ENCODE measurements at places on chromosomes 13 and 19.
A peak's percentile ranks its signal among the peaks of the same experiment; 100 is the strongest.

DNA sequence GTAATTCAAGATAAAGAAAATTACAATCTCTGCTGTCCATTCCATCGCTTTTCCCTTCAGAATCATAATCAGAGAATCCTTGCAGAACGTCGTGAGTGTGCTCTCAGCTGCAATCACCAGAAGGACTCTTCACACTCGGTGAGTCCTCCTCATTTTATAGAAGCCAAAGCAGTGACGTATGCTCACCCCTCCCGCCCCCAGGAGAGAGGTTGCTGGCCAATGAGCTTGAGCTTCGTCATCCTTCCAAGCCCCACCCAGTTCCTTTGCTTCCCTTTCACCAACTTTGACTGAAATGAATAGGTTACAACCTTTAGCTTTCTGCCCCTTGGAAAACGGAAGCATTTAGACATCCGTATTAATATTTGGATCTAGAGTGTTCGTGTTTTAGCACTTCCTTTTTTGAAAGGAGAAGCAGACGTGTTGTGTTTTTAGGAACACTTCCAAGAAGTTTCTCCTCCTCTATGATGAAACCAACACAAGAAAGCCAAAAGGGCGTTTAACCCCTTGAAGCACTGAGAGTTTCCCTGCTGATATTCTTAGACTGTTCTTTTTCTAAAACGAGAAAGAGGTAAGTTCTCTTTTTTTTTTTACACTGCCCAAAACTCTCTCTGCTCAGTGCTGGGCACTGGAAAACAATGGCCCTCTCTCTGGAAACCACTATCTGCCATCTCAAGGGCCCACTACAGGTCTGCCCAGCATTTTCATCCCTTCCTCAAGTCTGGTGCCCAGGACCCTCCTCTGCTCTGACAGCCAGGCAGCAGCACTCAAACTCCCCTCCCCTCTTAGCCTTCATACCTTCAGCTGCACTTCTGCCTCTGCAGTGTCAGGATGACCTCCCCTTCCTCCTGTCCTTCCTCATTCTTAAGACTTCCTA, 44.3 kb upstream of the CEACAM21 start:
- DNase-seq: peak; percentile 76

- DNase-seq: no peak
Observed at GRCh38 chr19:12543855-12544254, 7.4 kb downstream of the ZNF564 start.

GRCh38 chr13:23087880-23088279, 92.9 kb upstream of the SGCG start:
- DNase-seq: no peak

DNA sequence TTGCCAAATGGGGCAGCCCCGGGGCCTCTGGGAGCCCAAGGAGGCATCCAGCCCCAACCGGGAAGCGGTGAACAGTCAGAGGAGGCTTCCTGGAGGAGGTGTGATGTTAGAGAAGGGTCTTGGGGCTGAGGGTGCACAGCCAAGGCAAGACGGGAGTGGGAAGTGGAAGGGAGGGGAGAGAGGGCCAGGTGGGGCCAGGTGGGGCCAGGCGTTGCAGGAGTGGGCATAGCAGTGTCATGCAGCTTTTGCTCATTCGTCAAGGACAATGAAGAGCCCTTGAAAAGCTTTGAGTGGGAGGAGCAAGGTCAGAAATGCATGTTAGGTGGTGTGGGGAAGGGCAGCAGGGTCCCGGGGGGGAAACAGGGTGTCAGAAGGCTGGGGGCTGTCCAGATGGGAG, 1.8 kb downstream of the FBN3 start:
- no peak for DNase-seq

DNA sequence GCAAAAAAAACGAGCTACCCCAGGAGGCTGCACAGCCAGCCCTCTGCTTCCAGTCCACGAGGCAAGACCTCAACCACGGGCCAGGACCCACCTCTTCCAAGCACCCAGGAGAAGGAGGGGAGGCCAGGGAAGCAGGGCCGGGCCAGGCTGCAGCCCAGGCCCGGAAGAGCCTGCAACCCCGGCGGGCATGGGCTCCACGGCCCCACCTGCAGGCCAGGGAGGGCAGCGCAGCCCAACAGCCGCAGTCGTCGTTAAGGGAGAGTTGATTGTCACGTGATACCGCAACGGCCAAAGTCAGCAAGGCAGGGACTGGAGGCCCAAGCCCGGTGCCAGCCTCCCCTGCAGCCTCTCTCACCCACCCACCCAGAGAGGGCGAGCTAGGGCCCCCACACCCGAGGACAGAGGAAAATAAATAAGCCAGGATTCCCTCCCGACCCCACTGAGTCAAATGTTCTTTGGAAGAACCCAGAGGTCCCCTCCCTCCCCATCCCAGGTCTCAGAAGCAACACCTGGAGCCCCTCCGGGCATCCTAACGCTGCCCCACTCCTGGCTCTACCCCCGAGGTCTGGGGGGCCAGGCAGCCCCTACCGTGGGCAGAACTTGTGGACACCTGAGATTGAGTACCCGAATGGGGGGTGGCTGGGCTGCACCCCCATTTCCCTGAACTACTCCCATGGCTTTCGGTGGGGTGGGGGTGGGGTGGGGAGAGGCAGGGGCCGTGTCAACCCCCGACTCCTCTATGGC, 5.2 kb upstream of the REXO1 start:
- DNase-seq: peak; percentile 47

DNA sequence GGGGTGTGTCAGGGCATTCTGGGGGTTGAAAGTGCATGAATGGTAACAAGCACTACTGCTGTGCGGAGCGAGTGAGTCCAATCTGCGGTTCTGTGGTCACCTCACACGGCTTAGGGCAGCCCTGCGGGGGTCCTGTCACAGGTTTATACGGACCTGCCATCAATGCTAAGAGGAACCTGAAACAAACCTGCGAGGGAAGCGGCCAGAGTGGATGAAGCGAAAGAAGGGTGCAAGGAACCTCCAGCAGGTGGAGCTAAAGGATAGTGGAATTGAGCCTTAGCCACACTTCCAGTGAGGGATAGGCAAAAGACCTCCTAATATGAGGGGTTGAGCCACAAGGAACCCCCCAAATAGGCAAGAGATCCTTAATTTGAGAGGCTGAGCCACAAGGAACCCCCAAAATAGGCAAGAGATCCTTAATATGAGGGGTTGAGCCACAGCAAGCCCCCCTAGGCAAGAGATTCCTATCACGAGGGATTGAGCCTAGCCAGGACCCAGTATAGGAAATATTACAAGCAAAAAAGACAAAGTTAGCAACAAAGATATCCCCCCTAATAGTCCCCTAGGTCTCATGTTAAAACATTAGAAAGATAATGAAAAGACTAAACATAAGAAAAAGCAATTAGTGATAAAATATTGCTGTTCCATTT, 6.3 kb upstream of the ZNF69 start:
- peak; percentile 29 for DNase-seq

DNA sequence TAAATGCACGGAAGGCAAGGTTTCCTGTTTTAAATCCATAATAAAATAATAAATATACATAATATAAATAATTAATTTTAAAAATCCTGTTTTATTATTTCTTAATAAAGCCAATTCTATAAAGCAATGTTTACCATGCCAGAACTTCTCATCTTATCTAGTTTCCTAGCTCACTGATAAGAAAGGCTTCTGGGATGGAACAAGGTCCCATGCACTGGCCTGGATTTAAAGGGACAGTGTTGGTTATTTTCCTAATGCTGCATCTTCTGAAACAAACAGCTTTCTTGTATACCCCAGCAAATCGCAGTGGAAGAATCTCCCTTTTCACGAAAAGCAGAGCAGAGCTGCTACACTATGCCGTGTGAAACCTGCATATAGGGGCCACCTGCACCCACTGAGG, 68.8 kb downstream of the LNX2 start:
- DNase-seq: no peak

DNA sequence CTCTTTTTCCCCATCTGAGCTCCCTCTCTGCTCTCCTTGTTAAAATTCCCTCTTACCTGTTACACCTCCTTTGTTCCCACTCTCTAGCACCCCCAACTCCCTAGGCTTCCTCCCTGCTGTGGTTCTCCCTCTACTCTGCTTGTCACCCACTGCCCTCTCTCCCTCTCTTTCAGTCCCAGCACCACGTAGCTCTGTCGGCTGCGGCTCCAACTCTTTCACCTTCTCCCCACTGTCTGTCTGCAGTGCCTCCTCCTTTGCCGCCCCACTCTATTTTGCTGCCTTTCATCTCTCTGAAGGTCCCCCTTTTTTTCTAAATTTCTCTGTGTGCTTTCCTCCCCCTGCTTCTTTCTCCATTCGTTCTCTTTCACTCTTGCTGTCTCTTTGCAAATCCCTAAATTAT, 1.1 kb downstream of the ZNF836 start:
- no peak for DNase-seq

GRCh38 chr13:48251611-48252081, 18.6 kb downstream of the ITM2B start:
- DNase-seq: no peak

DNA sequence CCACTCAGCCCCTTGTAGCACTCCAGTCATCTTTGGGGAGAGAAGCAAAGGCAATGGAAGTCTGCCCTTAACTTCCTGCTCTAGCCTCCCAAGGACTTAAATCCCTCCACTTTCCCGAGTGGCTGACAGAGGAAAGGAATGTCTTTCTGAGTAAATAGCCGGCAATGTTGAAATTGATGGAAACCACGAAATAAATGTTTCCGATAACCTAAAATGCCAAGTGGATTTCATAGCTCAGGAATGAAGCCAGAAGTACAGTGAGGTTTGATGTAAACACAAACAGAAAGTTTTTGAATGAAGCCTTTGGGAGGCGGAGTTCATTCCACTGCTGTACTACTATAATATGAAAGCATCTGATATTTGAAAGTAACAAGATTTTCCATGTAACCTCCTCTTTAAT, 14.0 kb upstream of the TBC1D4 start:
- no peak for DNase-seq

- no peak for DNase-seq
Observed at GRCh38 chr13:48401480-48401879, 11.4 kb downstream of the LPAR6 start.

GRCh38 chr19:34832581-34833112, 59.6 kb upstream of the ZNF599 start:
- DNase-seq: no peak

DNA sequence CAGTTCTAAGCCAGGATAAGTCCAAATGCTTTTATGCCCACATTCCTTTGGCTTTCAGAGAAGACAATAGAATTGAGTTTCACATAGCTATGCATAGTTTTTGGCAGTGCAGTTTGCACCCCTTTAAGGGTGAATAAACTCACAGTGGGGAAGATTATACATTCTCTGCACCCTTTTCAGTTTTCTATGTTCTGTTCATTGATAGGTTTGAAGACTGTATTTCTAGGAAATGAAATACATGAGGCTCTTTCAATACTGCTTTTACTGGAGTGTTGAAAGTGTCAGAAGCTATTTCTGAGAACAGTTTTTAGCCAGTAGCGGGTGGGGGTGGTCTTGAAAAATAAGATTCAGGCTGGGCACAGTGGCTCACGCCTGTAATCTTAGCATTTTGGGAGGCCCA, 46.2 kb downstream of the IPO5 start:
- DNase-seq: no peak

GRCh38 chr13:106712381-106712780, 144.4 kb upstream of the ARGLU1 start:
- no peak for DNase-seq

DNA sequence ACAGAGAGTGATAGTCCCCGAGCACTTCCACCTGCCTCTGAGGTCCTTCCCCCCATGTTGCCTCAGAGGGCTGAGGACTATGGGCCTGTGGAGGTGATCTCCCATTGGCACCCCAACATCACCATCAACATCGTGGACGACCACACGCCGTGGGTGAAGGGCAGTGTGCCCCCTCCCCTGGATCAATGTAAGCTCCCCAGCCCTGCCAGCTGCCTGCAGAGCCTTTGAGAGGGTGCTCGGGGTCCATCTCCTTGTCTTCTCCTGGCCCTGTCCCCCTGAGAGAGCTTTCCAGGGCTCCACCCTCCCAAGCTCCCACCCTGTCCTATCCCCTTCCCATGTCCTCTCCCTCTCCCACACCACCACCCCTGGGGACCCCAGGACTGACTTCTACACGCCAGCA, 14.9 kb upstream of the RELB start:
- DNase-seq: no peak

DNA sequence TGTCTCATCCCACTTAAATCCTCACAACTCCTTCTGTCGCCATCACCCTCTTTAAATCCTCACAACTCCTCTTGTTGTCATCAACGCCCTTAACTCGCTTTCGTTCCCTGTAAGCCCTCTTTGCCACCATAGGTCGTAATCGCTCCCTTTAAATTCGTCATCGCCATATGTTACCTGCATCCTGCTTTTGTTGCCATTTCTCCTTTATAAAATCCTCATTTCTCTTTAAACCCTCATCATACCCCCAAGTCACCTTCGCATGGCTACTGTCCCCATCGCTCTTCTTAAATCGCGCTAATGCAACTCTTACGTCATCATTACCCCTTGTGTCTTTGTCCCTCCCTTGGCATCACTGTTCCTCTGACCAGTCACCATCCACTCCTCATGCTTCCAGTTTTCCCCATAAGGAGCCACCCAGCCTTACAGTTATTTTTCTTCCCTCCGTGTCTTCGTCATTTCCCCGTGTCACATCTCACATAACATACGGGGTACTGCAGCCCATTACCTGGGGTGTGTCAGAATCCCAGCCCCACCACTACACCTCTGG, 539 bp downstream of the PLD3 start:
- DNase-seq: no peak

DNA sequence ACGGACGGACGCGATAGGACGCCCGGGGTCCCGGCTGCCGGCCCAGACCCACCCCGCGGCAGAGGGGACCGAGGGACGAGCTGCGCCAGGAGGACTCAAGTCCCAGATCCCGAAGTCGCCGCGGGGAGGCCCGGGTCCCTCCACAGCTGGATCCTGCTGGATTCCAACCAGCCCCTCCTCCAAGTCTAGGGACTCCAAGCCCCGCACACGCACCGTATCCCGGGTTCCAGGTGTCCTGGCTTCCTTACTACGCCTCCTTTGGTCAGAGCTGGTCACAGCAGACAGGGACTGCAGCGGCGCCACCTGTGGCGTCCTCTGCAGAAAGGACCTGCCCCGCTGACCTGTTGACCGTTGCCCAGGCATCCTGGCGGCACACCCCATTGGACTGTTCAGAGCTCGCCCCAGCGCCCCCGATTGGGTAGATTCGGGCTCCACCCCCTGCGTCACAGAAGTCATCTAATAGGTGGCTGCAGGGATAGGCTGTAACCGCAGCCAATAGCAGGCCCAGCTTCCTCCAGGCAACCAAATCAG, 29.0 kb upstream of the ZNF709 start:
- DNase-seq: no peak

GRCh38 chr19:30263830-30264381, 108.3 kb upstream of the ZNF536 start:
- no peak for DNase-seq

GRCh38 chr13:34420702-34421346, 521.2 kb upstream of the NBEA start:
- DNase-seq: no peak

- DNase-seq: no peak
Observed at GRCh38 chr13:94315188-94315587, 164.3 kb downstream of the DCT start.

DNA sequence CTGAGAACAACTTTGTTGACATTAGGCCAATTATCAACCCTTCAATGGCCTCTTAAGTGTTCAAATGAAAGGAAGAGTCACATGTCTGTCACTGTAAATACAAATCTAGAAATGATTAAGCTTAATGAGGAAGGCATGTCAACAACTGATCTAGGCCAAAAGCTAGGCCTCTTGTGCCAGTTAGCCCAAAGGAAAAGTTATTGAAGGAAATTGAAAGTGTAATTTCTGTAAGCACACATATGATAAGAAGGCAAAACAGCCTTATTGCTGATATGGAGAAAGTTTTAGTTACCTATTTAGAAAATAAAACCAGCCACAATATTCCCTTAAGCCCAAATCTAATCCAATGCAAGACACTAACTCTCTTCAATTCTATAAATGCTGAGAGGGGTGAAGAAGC, 604.7 kb downstream of the SLITRK6 start:
- DNase-seq: no peak

GRCh38 chr13:94795292-94795691, 82.9 kb upstream of the SOX21 start:
- no peak for DNase-seq
